Activated CD4-positive, alpha-beta T cell treated with anti-CD3 and anti-CD28 coated beads for 1 hour (primary cell): ENCODE measurements at places on chromosomes 13 and 19.

- DNase-seq: no peak
These were observed 11.5 kb downstream of the S1PR2 start for GRCh38 chr19:10219678-10220077.

GRCh38 chr13:66675620-66676019 is 554.5 kb downstream of the PCDH9 start:
- DNase-seq: no peak

GRCh38 chr19:23437901-23438300 is 42.6 kb upstream of the ZNF91 start:
- no peak for DNase-seq

- DNase-seq: no peak
These were observed 931.0 kb upstream of the MIR17HG start for GRCh38 chr13:90416519-90416918.

- no peak for DNase-seq
These were observed 277.1 kb downstream of the IRS2 start for GRCh38 chr13:109509154-109509900.

GRCh38 chr19:52722062-52723003 is 12.5 kb downstream of the ZNF611 start:
- no peak for DNase-seq

DNA sequence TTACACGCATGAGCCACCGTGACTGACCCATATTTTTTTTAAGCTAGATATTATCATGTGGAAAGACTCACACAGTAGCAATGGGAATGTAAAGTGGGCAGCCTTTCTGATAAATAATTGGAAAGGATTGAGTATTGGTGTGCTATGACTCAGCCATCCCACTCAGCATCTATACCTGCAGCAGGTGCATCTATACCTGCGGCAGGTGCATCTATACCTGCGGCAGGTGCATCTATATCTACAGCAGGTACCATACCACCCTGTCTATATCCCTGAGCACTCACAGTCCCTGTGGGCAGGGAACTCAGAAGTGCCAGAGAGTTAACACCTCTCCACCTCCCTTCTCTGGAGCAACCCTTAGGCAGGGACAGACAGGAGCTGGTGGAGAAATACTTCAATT is 5.2 kb upstream of the LRRC8E start:
- DNase-seq: no peak

DNA sequence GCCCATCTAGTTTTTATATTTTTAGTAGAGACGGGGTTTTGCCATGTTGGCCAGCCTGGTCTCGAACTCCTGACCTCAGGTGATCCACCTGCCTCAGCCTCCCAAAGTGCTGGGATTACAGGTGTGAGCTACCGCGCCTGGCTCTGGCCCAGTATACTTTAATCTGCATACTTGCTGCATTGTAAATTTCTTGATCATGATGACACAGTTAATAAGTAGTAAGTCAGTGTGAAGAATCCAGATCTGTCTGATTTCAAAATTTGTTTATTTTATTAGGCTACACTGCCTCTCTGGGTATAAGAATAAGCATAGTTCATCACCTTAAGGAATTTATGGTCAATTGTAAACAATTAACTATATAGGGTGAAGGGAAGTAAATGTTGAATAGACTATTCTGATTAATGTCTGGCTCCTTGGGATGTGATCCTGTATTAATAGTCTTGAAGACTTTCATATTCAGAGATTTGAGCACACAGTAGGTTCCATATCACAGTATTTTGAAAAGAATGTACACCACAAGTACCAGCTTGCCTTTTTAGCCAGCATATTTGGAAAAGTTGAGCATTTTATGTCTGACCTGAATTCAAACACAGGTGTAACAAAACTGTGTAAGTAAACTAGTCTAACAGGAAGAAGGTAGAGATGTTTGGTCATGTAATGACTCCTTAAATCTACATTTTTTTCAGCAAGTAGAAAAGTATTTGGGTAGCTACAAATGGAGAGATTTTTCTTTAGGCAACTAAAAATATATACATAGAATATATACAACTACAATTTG is 7.4 kb downstream of the ARHGAP35 start:
- DNase-seq: no peak

- no peak for DNase-seq
These were observed 113.6 kb upstream of the MBNL2 start for GRCh38 chr13:97108530-97108900.

DNA sequence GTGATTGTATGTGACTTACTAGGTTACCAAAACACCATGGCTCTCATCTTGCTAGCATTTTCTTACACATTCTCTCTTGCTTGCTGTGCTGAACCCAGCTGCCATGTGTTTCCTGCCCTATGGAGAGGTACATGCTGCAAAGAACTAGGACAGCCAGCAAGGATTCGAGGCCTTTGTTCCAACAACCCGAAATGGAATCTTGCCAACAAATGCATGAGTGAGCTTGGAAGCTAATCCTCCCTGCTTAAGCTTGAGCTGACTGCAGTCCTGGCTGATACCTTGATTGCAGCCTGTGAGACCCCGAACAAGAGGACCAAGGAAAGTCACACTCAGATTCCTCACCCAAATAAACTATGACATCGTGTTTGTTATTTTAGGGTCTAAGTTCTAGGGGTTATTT is 651.2 kb downstream of the SLITRK6 start:
- no peak for DNase-seq

DNA sequence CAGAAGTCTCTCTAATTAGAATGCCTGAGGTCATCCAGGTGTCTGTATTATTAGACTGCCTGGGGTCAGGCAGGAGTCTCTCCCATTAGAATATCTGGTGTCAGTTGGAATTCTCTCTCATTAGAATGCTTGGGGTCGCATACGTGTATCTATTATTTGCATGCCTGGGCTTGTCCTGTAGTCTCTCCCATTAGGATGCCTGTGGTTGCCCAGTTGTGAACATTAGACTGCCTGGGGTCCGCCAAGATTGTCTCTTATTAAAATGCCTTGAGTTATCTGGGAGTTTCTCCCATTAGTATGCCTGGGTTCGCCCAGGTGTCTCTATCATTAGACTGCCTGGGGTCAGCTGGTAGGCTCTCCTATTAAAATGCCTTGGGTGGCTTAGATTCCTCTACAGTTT is 1494.7 kb downstream of the UQCRFS1 start:
- DNase-seq: no peak

- DNase-seq: no peak
These were observed 18.2 kb upstream of the COMP start for GRCh38 chr19:18809149-18809868.

- no peak for DNase-seq
These were observed 5.6 kb upstream of the FDX2 start for GRCh38 chr19:10321417-10321797.

- DNase-seq: no peak
These were observed 242.2 kb upstream of the EDNRB start for GRCh38 chr13:78160793-78161192.

DNA sequence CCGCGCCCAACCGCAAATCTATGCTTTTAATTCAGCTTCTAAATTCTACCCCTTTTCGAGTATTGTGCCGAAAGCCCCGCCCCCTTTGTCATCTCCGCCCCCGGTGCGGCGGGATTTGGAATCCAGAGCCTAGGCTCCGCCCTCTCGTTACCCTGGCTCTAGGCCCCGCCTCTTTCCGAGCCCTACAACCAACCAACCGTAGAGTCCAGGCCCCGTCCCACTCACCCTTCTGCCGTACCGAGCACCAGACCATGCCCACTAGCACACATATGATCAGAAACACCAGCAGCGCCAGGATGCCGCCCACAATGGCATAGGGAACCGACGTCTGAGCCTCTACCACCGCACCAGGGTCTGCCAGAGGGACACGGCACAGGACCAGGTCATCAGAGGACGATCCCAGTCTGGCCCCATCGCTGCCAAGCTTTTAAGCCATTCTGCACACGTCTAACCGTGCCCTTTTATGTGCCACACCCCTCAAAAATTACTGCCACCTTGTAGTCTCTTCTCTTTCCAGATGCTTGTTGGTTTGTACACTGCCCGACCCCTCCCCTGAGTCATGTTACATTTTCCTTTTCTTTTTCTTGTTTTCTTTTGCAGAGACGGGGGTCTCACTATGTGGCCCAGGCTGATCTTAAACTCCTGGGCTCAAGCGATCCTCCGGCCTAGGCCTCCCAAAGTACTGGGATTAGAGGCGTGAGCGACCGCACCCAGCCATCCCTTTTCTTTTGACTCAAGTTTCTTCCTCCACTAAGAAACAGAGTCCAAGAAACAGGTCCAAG is 4.7 kb upstream of the ZNF428 start:
- DNase-seq: no peak

GRCh38 chr19:15758379-15758778 is 20.6 kb downstream of the OR10H3 start:
- no peak for DNase-seq

DNA sequence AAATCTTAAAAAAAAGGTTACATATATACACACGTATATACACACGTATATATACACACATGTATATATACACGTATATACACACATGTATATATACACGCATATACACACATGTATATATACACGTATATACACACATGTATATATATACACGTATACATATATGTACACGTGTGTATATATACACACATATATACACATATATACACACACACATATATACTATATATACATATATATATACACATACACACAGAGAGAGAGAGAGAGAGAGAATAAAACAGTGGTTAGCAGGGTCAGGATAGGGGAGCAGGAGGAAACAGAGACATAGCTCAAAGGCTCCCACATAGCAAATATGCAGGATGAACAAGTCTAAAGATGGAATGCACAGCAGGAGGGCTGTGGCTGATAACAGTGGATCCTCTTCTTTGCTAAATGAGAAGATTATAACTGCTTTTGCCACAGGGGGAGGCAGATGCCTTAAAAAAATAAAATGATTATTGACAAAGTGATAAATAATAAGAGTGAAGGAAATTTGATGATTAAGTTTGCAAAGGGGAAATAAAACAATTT is 714.5 kb downstream of the UQCRFS1 start:
- DNase-seq: no peak

GRCh38 chr13:51101636-51102235 is 9.3 kb downstream of the C13orf42 start:
- DNase-seq: no peak

DNA sequence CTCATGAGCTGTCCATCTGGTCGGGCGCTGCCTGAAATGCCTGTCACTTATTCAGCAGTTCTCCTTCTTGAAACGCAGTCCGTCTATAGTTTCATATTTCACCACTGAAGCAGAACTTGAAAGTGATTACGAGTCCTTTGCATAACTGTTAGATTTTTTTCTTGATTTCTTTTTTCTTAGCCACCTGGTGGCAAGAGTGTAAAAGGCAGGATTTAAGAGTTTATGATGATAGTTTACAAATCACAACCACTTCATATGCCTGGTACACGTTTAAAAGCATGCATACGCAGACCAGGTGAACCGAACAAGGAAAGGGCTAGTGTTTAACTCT is 45.8 kb downstream of the GGACT start:
- no peak for DNase-seq

DNA sequence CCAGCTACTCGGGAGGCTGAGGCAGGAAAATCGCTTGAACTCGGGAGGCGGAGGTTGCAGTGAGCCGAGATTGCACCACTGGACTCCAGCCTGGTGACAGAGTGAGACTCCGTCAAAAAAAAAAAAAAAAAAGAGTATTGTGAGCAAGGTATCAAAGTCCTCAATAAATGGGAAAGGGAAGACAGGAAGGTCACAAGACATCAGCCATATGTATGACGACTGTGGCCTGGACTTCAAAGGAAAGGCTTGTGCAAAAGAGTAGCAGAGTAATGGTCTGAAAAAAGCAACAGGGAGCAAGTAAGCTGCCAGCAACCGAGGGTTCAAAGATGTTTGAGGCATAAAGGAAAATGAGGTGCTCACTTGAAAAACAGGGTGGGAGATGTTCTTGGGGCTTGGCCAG is 116.0 kb upstream of the WASF3 start:
- DNase-seq: no peak

DNA sequence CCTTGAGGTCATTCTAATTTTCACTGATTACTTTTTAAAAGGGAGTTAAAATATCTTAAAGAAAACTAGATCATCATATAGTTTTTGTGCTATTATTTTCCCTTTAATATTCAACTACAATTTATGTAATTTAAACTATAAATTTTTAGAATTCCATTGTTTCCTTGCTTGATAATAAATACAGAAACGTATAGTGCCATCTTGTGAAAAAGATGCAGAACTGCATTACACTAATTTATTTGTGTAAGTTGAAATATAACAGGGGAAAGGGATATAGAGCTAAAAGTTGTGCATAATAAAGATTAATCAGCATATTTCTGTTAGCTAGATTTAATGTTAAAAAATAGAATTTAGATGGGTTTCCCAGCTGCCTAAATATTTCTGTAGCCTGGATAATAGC is 61.5 kb upstream of the TDRD3 start:
- DNase-seq: no peak

DNA sequence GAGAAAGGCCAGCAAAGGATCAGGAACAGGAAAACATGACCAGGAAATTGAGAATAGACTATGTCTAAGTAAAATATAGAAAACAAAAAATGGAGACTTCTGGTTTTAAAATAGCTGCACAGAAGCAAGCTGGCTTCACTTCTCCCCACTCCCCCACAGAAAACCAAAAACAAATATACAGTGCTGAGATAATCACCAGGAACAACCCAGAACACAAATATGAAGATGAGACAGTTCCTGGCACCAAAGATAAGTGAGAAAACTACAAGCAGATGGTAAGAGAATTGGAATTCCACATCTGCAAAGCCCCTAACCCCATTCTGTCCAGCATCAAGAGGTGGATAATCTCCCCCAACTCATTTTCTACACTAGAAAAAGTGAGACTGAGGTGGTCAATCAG is 397.7 kb downstream of the SUCLA2 start:
- no peak for DNase-seq

GRCh38 chr13:51935326-51936171 is 73.8 kb downstream of the CCDC70 start:
- DNase-seq: no peak

- no peak for DNase-seq
These were observed 8.2 kb downstream of the RASGRP4 start for GRCh38 chr19:38417544-38418506.

GRCh38 chr19:45676851-45677263 is 8.8 kb downstream of the GIPR start:
- DNase-seq: peak; percentile 34

GRCh38 chr13:99813336-99814095 is 158.1 kb downstream of the ZIC5 start:
- DNase-seq: no peak

DNA sequence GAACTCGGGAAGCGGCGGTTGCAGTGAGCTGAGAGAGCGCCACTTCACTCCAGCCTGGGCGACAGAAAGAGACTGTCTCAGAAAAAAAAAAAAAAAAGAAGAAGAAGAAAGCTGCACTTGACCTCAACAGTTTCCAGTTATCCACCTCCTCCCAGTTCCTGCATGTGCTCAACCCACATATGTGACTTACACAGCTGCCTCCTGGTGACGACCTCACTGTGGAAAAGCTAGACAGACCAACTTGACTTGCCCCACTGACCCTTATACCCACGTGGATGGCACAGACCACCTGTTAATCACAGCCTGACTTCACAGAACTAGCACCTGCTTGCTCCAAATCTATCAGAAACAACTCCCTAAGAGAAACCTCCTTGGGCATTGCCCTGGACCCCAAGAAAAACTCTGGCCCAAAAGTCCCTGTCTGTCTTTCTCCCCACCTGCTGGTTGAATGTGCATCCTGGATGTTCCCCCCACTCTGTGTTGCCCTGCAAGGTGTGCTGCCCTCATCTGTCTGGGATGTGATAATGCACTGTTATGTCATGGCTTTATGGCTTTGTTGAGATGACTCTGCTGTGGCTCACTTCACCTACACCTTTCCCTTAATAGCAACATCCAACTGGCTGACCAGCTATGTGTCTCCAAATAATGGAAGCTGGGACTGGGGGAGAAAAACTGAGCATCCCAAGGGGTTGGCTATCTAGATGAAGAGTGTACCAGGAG is 2.8 kb downstream of the ZNF20 start:
- DNase-seq: no peak
